ENCODE measurements at places on chromosomes 3 and 15. TPM values are rescaled to one million over a fixed set of nuclear protein-coding genes. Genes with fewer than 3 reads are reported as not detected.

Gene CD86
- not detected for total RNA-seq

Gene FBXL2
- 5.7 TPM for total RNA-seq

Gene RGMA
- total RNA-seq: 0.78 TPM

Gene SNTN
- not detected for total RNA-seq

Gene ASB14
- not detected for total RNA-seq

Gene CCDC9B
- total RNA-seq: 35.3 TPM

Gene TMEM43
- total RNA-seq: 73.4 TPM

Gene CASR
- total RNA-seq: not detected

Gene USP50
- total RNA-seq: not detected

Gene CELSR3
- total RNA-seq: 3.6 TPM

Gene BDH1
- not detected for total RNA-seq

Gene PRTG
- 29.2 TPM for total RNA-seq

Gene FXR1
- 115 TPM for total RNA-seq

Gene CPOX
- 15.0 TPM for total RNA-seq

Gene GP9
- total RNA-seq: not detected

Gene SPATA12
- 0.43 TPM for total RNA-seq

Gene RARRES1
- total RNA-seq: not detected

Gene MASP1
- not detected for total RNA-seq

Gene TM6SF1
- total RNA-seq: not detected

Gene ITIH4
- not detected for total RNA-seq

Gene B3GNT5
- total RNA-seq: 7.9 TPM

Gene FBN1
- 22.5 TPM for total RNA-seq

Gene ATP13A4
- total RNA-seq: not detected

Gene DZIP1L
- total RNA-seq: 8.9 TPM

Gene DISP2
- under 0.01 TPM for total RNA-seq

Gene HHATL
- not detected for total RNA-seq

Gene GRIP2
- 0.68 TPM for total RNA-seq

Gene ITIH1
- total RNA-seq: not detected

Gene C3orf22
- total RNA-seq: not detected

Gene CPNE9
- total RNA-seq: not detected

Gene CFAP91
- 0.17 TPM for total RNA-seq

Gene C3orf20
- total RNA-seq: not detected

Gene RARB
- total RNA-seq: 25.6 TPM

Gene MESP1
- 4.7 TPM for total RNA-seq

Gene SUCLG2
- total RNA-seq: 45.5 TPM

Gene BCHE
- 78.5 TPM for total RNA-seq

Gene C3orf49
- not detected for total RNA-seq

Gene SKIL
- 33.2 TPM for total RNA-seq
